ENCODE measurements at places on chromosomes 3 and 15. TPM values are rescaled to one million over a fixed set of nuclear protein-coding genes. Genes with fewer than 3 reads are reported as not detected.

GMPPB gene
- 60.1 TPM for total RNA-seq

GABRB3 gene
- total RNA-seq: 10.3 TPM

LRRN1 gene
- 11.0 TPM for total RNA-seq

- DNase-seq: no peak
Measured at GRCh38 chr15:31528846-31529245, 202.2 kb downstream of the KLF13 start.

- DNase-seq: no peak
Measured at GRCh38 chr15:67564021-67564967, 21.8 kb downstream of the MAP2K5 start.
